GM19239 (cell line): ENCODE measurements at places on chromosomes 3 and 15.

GRCh38 chr15:64623347-64623996 lies 151.9 kb downstream of the RBPMS2 start:
- no peak for DNase-seq

GRCh38 chr15:60299452-60300047 lies 98.2 kb downstream of the ANXA2 start:
- no peak for DNase-seq

DNA sequence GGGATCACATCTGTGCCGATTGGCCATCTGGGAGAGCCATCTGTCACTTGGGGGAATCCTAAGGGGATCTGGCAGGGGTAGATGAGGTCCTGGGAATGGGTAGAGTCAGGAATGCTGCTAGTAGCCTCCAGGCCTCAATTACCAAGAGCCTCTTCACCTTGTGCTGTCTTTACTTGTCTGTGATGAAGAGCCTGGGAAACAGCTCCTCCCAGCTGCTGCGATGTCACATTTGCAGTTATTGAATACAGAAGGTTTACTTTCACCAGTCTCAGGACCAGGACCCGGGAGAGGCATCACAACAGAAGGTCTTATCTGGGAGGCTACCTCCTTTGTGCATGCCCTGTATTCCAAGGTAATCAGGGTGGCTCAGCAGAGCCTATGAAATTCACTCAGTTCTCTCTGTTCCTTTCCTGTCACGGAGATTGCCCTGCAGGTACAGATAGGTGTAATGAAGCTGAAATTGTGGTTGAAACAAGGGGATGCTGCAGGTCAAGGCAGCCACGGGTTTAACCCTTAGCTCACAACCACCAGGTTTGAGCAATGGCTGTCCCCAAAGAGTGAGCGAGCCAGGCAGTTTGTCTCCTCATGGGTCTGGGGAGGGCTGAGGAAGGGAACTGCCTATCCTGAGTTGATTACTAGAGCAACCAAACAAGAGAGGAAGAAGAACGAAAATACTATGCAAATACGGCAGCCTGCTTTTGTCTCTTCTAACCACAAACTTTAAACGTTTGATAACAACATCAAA lies 298.9 kb upstream of the RORA start:
- DNase-seq: peak; percentile 2

- no peak for DNase-seq
These were observed 4.8 kb upstream of the FBXW12 start for GRCh38 chr3:48367201-48367600.

DNA sequence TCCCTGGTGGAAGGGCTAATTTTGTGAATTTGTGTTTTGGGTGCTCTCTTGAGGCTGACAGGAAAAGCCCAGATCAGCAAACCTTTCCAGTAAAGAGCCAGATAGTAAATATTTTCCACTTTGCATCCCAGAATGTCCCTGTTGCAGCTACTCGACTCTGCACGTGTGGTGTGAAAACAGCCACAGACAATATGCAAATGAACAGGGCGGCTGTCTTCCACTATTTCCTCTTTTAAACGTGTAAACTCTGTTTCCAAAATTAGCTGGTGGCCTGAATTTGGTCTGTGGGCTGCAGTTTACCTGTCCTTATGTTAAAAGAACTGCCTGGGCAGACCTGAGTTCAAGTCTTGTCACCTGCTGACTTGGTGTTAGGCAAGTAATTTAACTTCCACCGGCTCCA lies 202.7 kb downstream of the EDEM1 start:
- no peak for DNase-seq

GRCh38 chr3:147424581-147425387 lies 15.6 kb downstream of the ZIC1 start:
- DNase-seq: no peak

DNA sequence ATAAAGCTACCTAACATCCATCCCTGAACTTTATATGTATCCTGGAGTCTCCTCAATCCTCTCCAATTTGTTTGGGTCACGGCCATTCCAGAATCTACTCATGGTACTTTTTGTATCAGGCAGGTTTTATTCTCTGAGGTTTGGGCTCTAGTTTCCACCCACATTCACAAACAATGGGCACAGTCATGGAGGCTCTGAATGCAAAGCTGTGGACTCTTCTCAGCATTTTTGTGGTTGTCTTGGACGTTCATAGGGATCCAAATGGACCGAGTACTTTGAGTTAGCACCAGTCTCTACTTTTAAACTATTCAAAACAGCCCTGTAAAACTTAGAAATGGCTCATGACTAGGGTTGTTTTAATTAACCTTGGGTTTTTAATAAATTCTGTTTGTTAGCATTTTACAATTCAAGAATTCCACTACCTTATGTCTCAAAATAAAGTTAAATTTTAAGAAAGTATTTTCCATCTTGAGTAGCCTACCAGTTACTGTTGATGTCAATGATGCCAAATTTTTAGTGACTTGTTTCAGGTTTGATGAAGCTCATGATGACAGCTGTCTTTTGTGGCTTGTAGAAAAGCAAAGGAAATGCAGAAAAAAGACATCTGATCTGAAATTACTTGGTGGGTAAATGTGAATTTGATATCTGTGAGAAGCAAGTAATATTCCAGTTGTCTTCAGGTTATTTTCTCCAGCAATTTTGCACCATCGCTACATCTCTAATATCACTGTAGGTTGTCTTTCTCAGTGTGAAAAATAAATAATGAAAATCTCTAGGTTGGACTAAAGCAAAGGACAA lies 275.7 kb upstream of the THBS1 start:
- DNase-seq: no peak

- no peak for DNase-seq
These were observed 203.1 kb upstream of the SEMA6D start for GRCh38 chr15:47514200-47514652.

GRCh38 chr3:57818772-57819171 lies 62.7 kb downstream of the SLMAP start:
- DNase-seq: no peak

DNA sequence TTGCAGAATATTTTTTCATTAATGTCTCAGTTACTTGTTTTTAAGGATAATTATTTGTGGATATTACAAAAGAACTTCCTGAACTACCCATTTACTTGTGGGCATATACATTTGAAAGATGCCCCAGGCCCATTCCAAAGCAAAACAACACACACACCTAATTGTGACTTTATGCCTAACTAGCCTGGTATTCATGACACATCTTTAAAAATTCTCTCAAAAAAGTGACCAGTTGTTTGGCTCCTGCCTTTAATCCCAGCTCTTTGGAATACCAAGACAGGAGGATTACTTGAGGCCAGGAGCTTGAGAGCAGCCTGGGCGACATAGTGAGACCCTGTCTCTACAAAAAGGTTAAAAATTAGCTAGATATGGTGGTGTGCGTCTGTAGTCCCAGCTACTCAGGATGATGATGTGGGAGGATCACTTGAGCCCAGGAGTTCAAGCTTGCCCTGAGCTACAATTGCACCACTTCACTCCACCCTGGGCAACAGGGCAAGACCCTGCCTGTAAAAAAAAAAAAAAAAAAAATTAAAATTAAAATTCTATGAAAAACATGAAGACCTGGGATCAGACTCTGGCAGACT lies 51.7 kb upstream of the SLC4A7 start:
- no peak for DNase-seq

DNA sequence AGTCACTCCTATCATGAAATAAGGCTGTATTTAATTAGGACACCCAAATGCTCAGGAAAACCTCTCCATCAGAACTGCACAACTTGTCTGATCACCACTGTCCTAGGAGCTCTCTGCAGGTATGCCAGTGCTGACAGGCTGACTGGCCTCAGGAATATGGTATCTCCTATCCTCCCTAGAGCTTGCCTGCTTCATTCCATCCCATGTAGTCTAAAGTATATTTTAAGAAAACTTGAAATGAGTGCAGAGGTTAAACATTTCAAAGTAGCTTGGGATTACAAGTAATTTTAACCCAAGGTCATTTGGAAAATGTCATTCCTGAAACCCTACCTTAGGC lies 23.7 kb downstream of the FILIP1L start:
- DNase-seq: no peak

DNA sequence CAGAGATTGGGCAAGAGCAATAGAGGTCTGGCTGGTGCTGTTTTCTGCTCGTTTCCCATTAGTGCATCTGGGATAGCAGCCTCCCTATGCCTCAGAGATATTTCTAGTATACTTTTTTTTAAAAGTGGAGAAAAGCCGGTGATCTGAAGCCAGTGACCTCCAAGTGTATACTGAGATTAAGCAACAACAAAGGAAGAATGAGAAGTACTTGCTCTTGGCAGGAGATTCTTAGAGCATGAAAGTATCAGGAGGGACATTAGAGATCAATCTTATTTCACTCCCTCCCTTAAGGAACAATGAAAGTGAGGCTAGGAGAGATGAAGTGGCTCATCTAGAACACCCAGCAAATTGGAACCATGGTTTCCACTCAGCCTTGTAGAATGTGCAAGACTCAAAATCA lies 423.3 kb downstream of the SOX2 start:
- DNase-seq: no peak

DNA sequence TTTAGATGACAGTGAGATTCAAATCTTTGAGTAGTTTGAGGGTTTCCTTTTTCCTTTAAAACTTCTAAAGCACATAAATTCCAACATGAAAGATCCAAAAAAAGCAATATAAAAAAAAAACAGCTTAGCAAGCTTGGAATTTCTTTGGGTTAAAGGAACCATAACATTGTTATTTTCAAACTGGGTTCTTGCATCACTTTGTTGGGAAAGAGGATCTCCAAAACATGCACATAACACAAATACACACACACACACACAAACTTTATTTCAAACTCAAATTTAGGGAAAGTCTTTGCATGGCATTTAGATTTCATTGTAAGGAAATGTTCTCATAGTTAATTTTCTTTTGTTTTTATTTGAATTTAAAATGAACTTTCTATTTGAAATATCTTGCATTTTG lies 79.2 kb upstream of the COL8A1 start:
- DNase-seq: no peak

- no peak for DNase-seq
These were observed 188.4 kb downstream of the SSR3 start for GRCh38 chr3:156366559-156366958.

GRCh38 chr3:167876620-167877281 lies 141.2 kb downstream of the SERPINI1 start:
- no peak for DNase-seq

DNA sequence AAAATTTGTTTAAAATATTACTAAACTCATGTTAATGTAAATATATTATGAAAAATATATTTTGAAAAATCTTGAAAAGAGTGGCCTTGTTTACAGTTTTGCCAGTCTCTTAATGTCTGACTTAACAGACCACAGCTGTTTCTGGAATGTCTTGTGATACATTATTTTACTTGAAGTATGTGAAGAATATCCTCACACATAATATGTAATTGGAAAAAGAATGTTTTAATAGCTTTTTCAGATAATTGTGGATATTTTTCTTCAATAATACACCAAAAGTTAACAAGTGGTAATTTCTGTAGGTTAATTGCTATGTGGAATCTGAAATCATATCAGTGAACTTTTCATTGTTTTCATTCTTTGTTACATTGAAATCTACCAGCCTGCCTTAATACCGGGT lies 101.3 kb downstream of the UBE2E2 start:
- no peak for DNase-seq

DNA sequence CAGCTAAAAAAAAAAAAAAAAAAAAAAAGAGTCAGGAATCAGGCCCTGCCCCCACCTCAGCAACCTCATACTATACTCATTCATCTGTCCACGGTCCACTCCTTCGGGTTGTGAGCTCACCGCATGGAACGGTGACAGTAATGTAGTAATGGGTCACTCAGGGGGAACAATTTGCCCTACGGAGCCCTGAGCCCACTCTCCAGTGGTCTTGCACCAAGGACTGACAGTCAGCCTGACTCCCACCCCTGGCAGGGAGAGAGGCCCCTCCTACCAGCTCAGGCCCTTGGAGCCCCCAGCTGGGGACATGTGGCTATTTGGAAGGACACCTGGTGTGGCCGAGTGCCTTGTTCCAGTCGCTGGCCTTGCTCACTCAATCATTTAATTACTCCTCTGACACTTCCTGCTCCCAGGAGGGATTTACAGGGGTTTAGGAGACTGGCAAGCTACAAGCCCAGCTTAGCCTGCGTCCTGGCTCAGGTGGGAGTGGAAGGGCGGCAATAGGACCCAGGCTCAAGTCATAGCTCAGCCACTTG lies 19.9 kb upstream of the CACNA2D2 start:
- no peak for DNase-seq

DNA sequence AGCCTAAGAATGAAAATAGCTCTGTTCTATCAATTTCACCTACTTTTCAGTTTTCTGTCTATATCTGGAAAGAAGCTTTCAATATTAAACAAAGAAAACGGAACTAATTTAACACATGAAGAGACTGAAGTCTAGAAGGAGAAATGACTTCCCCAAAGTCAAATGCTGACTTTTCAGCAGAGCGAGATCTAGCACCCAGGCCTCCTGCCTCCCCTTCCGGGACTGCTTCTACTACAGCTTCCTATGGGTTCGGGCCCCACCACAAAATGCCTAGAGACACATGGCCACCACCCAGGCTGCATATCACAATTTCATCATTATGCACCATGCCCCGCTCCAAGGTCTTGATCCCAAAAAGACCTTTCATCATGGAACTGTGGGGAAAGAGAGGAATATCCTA lies 104.5 kb downstream of the SST start:
- DNase-seq: no peak

- no peak for DNase-seq
These were observed 252.4 kb upstream of the C2CD4B start for GRCh38 chr15:62417439-62417838.

- no peak for DNase-seq
These were observed 720.5 kb upstream of the ALCAM start for GRCh38 chr3:104646196-104646595.

DNA sequence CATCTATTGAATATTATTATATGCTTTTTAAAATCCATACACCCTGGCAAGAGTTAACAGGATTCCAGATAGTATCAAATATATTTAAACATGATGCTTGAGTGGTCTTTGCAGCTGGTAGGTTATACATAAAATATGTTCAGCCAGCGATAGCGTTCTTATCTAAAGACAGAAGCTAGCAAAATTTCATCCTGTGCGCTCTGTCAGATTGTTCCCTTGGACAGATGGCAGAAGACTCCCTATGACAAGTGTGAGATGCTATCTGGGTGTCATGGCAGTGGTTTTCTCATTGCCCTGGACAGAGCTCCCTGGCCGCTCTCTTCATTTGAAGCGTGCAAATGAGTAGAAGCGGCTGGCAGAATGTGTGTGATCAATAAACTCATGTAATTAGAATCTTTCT lies 175.2 kb upstream of the SOX14 start:
- DNase-seq: no peak

- DNase-seq: no peak
These were observed 5.6 kb upstream of the AP3S2 start for GRCh38 chr15:89899295-89899945.

DNA sequence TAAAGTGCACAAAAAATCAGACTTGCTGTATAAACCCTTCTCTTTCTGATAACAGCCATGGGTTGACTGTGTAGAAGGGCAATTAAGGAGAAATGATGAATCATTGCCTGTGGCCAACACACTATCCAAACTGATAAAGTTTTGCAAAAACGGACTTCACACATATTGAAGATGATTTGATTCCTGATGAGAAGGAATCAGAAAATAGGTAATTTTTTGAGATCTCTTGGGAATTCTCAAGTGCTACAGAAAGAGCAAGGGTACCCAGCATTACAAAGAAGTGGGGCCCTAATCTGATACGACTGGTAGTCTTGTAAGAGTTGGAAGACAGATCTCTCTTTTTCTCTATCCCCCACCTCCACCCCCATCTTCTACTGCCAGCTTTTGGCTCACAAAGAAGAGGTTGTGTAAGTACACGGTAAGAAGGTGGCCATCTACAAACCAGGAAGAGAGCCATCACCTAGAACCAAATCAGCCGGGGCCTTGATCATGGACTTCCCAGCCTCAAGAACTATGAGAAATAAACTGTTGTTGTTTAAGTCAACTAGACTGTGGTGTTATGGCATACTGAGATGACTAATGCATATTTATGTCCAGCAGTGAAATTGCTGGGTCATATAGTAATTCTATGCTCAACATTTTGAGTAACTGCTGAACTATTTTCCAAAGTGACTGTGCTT lies 254.7 kb downstream of the EDEM1 start:
- DNase-seq: no peak
